Stimulated activated CD8-positive, alpha-beta memory T cell treated with anti-CD3 and anti-CD28 coated beads, Interleukin-7, amount 100 ng/mL, for 48 hours (primary cell): ENCODE measurements at places on chromosomes 2 and 18.

GRCh38 chr18:58351776-58352175, 277.1 kb downstream of the ALPK2 start:
- no peak for DNase-seq

DNA sequence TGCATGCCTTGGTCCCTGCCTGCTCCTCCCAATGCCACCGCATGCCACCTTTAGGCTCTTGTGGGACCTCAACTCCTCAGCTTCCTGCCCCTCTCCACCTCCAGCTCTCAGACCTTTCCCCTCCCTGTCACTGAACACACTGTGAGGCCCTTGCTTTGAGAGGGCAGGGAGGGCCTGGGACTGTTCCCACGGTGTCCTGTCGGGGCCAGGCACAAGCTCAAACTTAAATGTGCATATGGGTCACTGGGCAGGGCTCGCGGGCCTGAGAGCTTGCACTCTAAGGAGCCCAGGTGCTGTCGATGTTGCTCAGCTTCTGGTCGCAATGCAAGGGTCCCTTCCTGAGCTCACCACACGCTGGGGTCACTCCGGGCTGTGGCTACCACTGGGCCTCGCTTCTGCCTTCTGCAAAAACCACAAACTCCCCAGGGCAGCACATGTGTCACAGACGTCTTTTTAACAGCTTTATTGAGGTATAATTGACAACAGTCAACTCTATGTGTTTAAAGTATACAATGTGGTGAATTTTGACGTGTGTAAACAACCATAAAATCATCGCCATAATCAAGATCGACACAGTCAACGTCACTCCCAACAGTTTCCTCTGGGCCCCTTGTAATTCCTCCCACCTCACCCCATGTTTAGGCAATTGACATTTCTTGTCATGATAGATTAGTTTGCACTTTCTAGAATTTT, 11.9 kb upstream of the B3GNT7 start:
- no peak for DNase-seq

DNA sequence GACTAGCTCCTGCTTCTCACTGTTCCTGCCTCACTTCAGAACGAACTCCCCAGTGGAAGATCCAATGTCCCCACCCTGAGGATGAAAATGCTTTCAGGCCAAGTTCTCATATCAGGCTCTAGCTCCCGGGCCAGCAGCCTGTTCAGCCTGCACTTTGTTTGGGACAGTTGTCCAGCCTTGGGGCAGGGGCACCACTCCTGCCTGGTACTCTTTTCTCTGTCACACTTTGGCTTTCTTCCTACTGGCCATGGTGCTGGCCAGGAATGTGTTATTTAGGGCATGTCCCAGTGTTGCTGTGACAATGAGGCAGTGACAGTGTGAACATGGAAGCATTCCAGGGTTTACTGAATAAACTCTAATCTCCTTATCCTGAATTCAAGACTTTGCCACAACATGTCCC, 154.1 kb downstream of the GALNT14 start:
- DNase-seq, result no peak

- DNase-seq, result no peak
Observed at GRCh38 chr2:117308861-117309770, 505.4 kb upstream of the DDX18 start.

DNA sequence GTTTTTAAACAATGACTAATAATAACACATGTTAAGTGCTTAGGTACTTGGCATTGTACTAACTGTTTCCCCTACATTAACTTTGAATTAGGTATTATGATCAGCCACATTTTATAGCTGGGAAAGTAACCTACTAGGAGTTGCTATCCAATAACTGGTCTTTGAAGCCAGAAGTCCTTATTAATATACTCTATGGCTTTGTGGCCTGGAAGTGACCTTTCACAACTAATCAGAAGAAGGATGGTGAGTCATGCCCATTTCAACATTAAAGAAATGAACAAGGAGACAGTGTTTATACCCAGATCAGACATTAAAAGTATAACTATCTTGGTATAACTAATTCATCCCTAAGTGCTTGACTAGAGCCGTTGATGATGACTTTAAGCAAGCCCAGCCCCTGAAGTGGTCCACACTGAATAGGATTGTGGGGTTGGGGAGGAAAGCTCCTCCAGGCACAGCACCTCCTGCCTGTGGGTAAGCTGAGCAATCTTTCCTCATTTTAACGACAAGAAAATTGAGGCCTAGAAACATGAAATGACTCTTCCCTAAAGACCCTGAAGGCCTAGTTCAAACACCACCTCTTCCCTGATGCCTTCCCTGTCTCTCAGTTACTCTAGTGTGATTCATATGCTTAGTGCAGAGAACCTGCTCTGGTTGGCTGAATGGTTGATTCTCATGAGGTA, 71.6 kb upstream of the RFX8 start:
- DNase-seq, result no peak

DNA sequence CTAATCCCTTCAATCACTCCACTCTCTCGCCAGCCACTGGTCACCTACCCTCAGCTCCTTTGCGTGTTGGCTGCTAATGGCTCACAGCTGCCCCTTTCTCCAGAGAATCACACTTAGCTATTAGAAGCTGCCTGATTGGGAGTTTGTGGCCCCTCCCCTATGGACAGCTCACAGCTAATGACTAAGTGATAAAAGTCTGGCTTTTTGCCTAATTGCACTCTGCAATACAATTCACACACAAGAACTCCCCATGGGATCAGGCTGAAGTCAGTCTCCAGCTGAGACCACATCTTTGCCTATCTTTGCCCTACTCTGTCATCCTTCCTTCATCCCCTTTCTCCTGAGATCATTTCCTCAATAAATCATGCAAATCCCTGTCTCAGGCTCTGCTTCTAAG, 701.9 kb upstream of the RAB6C start:
- DNase-seq, result no peak

- DNase-seq, result no peak
Observed at GRCh38 chr2:201466050-201466675, 14.6 kb downstream of the STRADB start.

GRCh38 chr2:169778446-169778845, 20.2 kb upstream of the SSB start:
- no peak for DNase-seq

GRCh38 chr2:112709703-112710102, 11.1 kb upstream of the NT5DC4 start:
- no peak for DNase-seq

DNA sequence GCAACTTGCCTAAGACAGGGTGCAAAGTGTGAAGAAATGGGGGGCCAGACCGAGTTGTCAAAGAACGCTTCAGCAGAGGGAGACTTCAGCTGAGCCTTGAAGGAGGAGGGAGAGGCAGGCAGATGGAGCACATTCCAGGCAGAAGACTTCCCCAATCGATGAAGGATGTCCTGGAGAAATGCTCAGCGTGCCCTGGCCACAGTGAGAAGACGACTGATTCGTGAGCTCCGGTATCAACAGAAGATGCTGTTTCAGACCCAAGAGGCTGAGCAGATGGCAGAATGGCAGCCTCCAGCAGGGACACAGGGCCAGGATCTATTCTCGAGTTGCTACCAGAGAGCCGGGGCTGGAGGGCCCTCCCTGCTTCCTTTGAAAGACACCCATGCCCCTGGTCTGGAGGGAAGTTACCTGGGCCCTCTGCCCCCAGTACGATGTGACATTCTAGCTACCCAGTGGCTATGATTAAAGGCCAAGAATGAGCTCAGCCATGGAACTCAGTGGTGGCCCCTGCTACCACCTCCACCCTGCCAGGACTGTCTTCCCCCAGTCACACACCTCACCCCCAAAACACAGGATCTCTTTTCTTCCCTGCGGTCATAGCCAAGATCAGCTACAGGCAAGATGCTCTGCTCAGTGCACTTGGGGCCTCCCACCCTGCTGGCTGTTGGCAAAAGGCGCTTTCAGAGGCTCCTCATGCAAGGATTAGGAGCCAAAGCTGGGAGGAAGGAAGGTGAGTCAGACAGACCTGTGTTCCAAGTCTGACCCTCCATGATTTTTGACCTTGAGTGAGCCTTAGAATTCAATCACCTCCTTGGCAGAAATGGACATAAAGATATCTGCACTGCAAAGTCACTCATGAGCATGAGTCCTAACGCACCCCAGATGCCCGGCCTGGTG, 84.3 kb downstream of the TFCP2L1 start:
- DNase-seq, result no peak

DNA sequence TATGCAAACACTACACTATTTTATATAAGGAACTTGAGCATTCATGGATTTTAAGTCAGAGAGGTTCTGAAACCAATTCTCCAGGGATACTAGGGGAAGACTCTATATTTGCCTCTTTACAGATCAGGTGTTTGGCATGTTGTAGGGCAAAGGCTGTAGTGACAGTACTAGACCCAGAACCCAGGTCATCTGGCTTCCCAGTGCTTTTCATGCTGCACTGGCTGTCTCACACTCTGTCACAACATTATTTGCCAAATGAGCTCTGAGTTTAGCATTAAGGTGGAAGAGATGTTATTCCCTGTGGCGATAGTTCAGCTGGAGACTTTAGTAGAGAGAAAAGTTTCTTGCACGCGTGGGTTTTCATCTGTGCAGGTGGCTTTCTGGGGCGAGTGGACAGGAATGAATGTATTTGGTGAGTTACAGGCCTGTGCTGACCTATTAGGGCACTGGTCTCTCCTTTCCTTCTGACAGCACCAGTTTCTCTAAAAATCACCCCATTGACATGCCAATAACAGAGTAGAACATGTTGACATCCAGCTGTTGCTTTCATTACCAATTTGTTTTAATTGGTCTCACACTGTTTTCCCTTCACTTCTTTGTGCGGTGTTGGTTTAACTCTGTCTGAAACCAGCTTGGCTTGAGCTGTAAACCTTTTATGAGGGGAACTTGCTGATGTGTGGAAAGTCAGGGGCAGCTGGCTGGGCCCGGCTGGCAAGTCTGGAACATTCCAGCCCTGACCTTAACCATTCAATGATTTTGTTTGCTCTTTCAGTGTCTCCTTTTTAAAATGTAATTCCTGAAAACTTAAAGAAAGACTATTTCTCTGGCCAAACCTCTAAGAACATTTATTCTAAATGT, 643.0 kb upstream of the FAM98A start:
- DNase-seq, result no peak

GRCh38 chr18:48645427-48646002, 106.7 kb downstream of the CTIF start:
- DNase-seq, result no peak
